ENCODE measurements at places on chromosomes 2 and 18.

DNA sequence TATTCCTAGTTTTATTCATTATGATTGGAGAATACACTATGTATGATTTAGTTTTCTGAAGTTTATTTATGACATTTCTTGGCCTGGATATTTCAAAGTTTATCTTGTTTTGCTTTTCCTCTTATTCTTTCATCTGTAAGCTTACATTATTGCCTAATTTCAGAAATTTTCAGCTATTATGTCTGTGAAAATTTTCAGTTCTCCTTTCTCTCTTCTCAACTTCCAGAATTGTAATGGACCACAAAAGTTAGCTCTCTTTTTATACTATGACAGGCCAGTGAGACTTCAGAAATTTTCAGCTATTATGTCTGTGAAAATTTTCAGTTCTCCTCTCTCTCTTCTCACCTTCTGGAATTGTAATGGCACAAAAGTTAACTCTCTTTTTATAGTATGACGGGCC is 97.2 kb upstream of the SCN7A start:
- DNase-seq = no peak

DNA sequence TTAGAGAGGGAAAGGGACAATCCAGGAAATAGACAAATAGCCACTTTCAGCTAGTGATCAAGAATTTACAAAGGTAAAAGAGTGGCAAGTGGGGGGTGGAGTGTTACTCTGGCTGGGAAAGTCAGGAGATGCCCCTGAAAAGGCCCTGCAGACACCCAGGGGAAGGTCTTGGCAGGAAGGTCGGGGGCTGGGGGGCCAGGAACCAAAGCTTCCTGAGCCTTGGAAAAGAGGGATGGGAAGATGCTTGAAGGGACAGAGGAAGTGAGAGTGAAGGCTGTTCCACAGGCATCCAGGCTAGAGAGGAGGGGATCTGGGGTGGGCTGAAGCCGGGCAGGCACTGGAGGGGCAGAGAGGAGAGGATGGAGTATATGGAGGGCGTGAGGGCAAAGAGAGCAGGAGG is 3.9 kb upstream of the TMEM37 start:
- no peak for DNase-seq

DNA sequence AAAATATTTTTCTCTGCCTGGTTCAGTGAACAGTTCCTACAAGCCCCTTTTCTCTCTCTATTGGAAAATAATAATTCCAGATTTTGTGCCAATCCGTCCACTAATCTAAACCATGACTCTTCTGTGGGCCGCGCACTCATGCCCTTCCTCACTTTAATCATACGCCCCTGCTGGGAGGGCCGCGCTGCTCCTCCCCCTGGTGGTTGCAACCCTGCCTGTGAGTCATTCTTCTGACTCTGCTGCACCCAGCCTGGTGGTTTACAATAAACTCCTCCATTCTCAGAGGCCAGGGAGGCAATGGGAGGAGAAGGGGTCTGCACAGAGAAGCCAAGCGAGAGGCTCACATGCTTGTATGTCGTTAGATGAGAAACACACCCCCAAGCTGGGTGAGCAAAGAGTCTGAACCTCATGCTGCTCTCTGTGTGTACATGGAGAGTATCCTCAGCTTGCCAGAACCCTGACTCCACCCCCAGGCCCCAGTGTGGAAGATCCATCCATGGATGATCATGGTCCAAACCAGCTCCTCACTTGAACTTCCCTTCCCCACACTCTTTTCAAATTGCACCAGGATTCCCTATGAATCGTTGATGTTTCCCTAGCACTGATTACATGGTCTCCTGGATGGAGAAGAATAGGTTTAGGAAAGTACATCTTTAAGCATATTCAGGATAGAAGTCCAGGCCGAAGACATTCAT is 228.9 kb downstream of the ANKRD30B start:
- no peak for DNase-seq

DNA sequence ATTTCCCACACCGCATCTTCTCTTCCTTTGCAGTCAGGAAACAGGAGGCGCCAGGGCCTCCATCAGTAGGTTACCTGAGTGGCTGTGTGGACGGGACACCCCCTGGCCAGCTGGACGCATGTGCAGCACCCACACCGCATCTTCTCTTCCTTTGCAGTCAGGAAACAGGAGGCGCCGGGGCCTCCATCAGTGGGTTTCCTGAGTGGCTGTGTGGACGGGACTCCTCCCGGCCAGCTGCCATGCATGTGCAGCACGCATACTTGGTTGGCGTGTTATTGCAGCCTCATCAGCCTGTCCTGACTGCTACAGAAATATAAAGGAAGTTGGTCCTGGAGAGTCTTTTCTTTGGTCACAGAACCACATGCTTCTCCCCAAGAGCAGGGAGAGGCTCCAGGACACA is 74.6 kb downstream of the DCDC2C start:
- no peak for DNase-seq

GRCh38 chr18:22399949-22400348 is 17.8 kb downstream of the CTAGE1 start:
- no peak for DNase-seq

DNA sequence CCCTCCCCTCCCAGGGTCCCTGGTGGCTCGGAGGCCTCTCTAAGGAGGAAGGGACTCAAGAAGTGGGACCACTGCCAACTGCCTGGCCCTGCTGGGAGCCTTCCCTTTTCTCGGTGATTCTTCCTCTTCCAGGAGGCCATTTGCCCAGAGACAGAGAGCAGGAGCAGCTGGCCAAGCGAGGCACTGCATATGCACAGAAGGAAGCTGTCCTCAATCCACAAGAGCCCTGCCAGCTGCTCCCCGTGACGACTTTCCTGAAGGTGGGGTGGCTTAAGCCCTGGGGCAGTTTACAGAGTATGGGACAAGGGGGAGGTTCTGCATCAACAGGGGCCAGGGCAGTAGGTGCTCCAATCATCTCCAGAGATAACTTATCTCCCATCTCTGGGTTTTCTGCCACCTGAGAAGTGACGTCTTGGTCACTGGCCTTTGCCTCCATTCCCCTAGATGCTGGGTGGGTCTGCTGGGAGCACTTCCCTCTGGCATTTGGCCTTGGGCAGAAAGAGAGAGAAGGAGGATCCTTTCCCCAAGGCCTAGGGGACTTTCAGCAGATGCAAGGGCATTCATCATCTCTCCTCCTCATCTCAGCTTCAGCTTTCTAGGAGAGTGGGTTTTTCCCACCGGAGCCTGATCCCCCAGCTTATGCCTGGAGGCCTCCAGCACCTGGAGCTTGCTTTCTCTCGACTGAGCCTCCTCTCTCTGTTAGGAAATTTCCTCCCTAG is 28.5 kb downstream of the CIB4 start:
- DNase-seq = no peak

GRCh38 chr18:42033137-42033810 is 78.2 kb downstream of the PIK3C3 start:
- no peak for DNase-seq

DNA sequence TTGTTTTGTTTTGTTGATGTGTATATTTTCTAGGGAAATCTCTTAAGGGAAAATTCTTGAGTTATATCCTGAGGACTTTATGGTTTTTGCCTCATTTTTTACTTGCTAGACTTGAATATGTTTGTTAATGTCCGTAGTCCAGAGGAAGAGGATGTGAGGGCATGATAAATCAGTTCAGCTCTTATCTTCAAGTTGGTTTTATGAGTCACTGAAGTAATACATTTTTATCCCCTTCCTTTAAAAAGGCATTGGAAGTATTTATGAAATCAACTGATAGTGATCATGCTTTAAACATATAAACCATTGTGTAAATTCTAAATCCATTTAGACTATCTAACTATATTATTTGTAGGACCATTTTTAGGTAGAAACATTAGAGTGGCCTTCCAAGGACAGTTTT is 43.9 kb upstream of the CYBRD1 start:
- no peak for DNase-seq

- no peak for DNase-seq
Measured at GRCh38 chr2:172449911-172450550, 22.6 kb downstream of the ITGA6 start.

DNA sequence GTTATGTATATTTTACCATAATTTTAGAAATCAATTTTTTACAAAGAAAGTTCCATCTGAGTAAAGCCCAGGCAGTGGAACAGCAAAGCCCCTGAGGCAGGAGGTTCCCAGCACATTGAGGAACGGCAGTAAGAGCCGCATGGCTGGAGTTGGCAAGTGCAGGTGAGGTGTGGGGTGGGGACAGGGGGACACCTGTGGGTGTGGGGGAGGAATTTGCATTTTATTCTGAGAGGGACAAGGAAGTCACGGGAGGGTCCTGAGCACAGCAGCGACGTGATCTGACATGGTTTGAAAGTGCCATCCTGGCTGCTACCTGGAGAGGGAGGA is 16.1 kb upstream of the ADI1 start:
- DNase-seq = no peak

- DNase-seq = no peak
Measured at GRCh38 chr2:10170256-10170655, 47.7 kb downstream of the RRM2 start.

DNA sequence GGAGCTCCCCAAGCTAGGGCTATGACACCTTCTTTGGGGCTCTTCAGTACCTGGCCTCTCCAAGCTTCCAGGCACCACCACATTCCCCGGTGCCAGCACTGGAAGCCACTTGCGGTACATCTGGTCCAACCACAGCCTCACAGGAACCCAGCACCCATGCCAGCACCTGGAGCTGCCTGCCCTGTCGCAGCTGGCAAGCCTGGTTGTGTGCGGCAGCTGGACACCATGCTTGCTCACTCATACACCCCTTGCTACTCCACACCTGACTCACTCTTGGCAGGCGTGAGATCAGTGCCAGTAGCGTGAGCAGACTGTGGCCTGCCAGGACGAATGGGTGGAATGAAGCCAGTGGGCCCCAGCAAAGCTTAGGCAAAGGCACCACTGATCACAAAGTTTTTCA is 34.0 kb downstream of the LRRTM4 start:
- no peak for DNase-seq

DNA sequence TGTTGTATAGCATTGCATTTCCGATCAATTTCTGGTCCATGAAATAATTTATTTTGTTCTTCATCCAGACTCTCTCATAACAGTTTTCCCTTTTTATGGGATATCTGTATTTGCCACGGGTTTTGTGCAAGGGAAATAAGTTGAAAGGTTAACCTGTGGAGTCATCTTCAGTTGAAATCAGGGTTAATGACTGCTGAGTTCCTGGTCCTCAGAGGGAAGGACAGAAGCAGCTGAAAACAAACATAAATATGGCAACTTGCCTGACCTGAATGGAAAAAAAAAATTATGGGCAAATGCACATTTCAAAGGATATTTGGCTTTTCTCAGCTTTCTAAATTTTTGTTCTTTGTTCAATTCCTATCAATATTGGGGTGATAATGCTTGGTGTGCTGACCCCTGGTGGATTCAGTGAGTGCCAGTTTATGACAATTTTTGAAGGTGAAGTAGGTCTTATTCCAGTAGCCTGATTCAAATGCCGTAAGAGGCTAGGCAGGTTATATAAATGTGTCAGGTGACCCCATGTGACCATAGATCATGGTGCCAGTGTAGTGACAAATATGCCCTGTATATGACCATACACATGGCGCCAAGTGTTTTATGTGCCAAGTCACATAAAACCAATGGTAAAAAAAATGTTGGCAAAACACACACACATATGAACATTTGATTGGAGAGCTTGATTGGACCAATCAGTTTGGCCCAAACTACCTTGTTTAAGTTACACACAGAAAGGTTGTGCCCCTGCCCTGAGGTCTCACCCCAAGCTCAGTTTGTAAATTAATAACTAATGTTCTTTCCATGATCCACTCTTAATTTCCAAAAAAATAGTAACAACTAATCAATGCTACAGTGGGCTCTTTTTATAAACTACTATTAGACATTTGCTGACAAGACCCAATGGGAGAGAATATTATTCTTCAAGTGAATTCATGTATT is 47.6 kb upstream of the FAM124B start:
- no peak for DNase-seq

DNA sequence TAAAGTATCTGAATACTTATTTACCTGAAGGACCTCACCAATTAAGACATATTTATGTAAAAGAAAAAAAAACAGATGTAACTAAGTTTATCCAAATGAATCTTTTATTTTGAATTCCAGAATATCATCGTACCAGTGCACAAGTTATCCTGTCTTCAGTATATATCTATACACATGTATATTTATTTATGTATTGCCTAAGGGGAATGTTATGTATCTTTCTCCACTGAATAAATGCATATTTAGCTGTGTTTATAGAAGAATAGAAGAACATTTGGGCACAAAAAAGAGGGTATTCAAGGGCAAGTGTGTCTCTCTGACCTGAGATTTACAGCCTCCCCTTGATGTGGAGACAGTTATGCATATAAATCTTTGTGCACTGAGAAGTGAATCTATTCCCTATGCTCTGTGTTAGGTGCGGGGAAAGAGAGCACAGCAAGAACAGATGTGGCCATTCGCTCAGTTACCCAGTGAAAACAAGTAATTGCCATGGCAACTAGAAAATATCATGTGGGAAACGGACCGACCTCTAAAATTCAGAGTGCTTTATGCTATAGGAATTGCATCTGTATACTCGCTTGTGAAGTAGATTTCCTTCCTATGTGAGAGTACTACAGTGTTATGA is 39.5 kb upstream of the ASXL3 start:
- no peak for DNase-seq
